ENCODE measurements at places on chromosomes 7 and 10.

- no peak for DNase-seq
These were observed 8.6 kb upstream of the SUN1 start for GRCh38 chr7:823649-824048.

DNA sequence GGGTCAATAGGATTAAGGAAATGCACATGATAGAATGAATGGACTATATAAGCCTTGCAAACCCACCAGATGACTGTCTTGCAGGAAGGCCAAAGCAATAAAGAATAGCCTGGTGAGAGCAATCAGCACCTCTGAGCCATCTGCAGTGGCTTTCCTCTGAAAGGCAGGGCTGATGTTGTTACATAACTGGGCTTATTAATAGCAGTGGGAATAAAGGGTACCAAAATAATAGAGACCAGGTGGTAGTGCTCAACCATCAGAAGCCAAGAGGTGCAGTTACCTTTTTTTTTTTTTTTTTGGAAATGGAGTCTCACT is 16.8 kb upstream of the VPS26A start:
- DNase-seq, result no peak

DNA sequence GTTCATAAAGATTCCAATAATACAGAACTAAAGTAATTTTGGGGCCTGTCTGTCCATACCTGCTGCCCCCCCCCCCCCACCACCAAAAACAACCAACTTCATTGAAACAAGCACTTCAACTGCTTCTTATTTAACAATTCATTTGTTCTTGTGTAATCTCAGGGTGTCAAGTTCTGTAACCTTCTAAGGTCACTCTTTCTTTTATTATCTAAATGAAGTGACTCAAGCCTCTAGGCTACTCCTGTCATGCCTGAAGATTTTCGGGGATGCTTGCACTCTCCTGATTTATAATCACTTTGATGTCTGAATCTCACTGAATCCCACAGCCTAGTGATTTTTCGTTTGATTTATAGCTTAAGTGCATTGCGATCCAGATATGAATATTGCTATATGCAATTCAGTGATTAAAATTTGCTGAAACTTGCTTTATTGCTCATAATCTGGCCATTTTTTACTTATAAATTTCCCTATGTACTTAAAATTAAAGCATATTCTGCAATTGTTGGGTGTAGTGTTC is 27.2 kb downstream of the GARIN1A start:
- DNase-seq, result no peak

- no peak for DNase-seq
These were observed 39.0 kb downstream of the VSTM4 start for GRCh38 chr10:49076319-49076718.

- DNase-seq, result no peak
These were observed 58.8 kb upstream of the ABLIM1 start for GRCh38 chr10:114716811-114717404.

GRCh38 chr10:78292250-78292981 is 258.8 kb downstream of the RPS24 start:
- DNase-seq, result no peak

GRCh38 chr10:75280236-75280635 is 44.5 kb upstream of the COMTD1 start:
- no peak for DNase-seq

DNA sequence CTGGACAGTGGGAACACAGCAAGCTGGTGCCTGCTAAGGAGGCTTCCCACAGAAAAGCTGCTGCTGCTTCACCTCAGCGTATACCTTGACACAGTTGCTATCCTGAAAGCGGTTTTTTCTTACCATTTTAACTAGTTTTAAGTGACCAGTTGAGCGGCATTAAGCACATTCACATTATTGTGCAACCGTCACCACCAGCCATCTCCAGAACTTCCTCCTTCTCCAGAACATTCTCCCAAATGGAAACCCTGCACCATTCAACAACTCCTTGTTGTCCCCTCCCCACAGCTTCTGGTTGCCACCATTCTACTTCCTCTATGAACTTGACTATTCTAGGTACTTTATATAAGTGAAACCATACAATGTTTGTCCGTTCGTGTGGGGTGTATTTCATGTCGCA is 169.9 kb downstream of the SNX10 start:
- DNase-seq, result no peak

DNA sequence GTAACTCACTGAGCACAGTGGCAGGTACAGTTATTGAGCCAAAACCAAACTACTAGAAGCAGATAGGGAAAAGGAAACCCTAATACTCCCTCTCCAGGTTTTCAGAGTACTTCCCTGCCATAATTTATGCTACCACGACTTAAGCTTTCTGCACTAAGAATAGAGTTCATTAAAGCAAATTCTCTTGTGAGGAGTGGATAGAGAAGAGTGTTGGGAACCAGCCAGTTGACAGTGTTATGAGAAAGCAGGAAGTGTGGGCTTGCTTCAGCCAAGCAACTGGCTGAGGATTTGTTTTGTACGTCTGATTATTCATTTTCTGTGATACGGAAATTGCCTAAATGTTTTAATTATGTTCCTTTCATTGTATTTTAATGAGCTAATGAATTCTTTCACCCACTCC is 280.5 kb downstream of the KIF20B start:
- no peak for DNase-seq

- no peak for DNase-seq
These were observed 11.3 kb upstream of the AKR1C2 start for GRCh38 chr10:5014936-5015335.

DNA sequence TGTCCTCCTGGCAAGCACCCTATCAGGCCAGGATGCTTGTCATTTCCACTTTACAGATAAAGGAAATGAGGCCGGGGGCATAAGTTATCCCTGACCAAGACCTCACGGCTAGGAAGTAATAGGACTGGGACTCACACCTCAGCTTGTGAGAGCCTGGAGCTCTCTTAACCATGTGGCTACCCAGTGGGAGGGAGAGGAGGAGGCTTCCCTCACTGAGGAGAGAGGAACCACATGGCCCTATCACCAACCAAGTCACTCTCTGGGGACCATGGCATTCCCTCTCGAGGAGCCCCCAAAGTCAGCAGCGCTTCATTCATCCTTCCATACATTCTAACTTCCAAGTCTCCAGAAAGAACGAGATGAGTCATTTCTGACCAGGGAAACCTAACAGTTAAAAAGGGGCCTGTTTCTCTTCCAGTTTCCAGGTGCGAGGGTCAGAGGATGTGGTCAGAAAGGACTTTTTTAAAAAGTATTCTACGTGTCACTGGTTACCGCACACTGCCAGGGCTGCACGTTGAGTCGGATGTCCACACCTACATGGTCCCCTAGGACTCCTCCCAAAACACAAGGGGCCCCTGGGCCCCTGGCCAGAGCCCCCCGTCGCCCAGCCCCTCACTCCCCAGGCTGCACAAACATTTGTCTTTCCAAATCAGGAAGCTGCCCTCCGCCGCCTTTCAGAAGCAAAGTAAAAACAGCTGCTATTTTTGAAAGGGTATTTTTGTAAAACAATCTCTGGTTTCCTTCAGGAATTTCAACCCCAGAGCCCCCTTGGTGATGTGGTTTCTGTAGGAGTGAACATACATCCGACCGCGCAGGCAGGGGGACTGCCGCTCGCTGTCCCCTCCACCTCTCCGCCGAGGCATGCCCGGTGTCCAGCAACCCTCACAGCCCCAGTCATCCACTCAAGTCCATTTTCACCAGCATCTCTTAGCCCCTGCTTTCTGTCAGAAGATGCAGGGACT is 128.2 kb upstream of the CHST15 start:
- DNase-seq, result no peak

- DNase-seq, result no peak
These were observed 120.5 kb downstream of the CNNM2 start for GRCh38 chr10:103038570-103038969.

DNA sequence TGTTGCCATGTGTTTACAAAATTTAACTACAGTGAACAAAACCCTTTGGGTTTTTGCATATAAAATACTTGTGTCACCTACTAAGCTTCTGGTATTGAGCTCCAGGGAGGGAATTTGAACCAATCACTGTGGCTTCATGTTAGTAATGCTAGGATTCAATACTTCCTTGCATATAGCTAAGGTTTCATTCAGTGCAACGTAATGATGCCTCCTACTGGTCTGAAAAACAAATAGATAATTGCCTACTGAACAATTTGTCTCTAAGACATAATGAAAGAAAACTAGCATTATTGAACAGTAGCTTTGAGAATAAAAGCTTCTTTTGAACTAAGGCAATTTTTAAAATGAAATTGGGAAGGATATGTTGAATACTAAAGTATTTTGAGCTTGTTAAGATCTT is 244.4 kb downstream of the ZWINT start:
- DNase-seq, result no peak

DNA sequence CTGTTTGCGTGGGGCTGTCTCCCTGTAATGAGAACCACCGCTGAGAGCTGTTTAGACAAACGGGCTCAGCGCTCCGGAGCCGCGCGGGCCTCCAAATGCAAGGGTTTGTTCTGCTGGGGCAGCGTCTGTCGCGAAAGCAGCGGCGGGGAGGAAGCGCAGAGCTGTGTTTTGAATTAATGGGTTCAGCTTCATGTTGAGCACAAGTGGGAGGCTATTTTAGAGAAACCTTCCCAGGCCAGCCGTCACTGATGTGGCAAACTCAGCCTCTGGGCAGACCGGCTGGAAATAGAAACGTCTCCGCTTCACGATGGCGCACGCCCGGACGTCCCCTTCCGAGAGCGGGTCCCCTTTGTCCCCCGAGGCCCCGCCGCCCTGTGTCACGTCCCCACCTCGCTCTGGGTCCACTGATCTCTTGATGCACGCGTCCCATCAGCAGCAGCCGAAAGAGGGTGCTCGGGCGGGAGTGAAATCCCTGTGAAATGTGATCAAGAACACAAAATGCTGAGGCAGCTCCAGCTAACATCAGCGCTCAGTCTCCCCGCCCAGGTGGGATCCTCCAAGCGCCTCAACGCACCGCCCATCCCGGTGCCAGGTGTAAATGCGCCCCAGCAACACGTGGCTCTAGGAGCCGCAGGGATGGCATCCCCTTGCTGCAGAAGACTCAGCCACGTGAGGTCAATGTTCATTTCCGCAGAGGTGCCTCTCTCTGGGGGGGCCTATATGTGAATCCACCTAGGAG is 44.9 kb downstream of the BAMBI start:
- no peak for DNase-seq

- no peak for DNase-seq
These were observed 189.9 kb upstream of the PRSS58 start for GRCh38 chr7:142447762-142448161.

DNA sequence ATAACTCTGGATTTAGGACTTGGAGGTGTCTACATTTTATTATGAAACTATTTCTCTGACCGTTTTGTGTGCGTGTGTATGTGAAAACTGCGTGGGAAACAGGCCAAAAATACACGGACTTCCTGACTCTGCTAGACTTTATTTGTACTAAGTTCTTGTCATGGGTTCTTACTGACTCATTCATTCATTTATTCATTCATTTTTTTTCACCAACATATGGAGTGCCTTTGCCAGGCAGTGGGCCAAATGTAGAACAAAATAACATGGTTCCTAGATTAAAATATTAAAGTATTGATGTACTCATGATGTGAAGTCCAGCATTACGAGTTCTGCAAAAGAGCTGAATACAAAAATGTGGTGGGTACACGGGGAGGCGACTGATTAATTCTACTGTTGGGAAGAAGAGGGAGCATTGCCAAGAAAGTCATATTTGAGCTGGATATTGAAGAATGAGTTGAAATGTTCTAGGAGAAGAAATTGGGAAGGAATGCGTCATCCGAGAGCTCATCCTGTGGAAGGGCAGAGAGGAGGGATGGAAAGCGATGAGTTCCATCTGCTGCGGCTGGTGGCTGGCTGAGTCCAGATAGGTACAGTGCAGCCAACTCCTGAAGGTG is 24.6 kb downstream of the CACNB2 start:
- no peak for DNase-seq

DNA sequence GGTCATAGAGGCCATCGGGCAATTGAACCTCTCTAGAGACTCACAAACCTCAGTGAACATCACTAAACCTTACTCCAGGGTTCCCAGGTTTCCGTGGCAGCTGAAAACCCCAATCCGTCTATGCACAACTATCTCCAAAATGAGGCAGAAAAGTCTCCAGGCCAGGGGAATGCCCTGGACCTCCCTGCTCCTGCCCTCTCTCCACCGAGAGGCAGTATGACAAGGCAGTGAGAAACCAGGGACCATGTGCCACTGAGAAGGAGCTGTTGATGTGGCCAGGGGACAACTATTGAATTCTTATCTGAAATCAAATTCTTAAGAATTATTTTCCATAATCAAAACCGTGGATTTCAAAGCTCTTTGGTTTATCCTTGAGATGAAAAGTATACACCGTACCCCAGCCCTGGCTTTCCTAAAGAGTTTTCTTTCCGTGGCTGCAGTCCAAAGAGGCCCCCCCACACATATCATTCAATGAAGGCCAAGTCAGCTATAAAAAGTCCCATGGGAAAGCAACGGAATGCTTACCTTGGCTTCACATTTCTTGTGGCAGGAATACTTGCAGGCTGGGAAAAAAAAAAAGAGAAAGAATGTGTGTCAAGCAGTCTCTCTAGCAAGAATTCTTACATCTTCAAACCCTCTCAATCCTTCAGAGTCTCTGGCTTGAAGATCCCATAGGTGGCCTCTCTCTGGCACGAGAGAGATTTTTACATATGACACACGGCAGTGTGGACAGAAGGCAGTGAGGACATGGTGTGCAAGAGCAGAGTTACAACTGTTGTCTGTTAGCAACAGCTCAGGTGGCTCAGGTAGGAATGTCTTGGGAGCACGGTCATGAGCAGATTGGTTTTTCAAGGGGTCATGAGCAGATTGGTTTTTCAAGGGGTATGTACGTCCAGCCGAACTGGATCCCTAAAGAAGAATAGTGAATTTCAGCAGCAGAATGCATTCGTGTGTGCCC is 75.2 kb downstream of the TNS3 start:
- no peak for DNase-seq

DNA sequence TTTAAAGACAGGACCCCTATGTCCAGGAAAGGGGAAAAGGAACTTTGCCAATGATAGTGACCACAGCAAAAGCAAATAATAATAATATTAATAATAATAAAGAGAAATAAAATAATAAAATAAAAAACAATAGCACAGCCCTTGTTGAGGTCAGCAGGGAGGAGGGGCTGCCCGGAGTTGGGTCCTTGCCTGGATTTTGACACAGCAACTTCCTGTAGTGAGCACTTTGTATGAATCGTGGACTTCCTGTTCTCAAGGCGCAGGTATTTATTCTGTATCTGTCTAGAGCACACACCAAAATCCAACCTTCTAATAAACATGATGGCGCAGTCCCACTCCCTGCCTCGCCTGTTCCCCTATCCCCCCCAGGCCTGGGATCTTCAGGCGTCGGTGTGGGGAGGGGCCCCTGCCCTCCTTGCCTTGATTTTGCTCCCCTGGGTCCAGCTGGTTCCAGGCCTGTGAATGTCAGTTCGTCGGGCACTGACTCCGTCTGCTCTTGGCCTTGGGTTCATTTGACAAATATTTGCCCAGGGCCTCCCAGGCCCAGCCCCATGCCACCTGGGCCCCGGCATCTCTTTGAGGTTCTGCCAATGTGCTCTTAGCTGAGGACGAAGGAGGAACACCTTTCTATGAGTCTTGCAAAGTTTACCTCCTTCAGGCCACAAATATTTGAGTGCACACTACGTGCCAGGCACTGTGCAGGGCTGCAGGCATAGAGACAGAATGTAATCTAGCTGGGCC is 13.9 kb downstream of the TRIM8 start:
- no peak for DNase-seq

- no peak for DNase-seq
These were observed 664.2 kb downstream of the SORCS1 start for GRCh38 chr10:106500041-106500924.

GRCh38 chr7:151920488-151920887 is 35.8 kb upstream of the GALNTL5 start:
- no peak for DNase-seq

- DNase-seq, result no peak
These were observed 35.0 kb downstream of the LAMB4 start for GRCh38 chr7:108094933-108095710.
